Suprapubic skin (tissue), 4 donors: ENCODE measurements at places on chromosomes 2 and 18. TPM values are rescaled to one million over a fixed set of nuclear protein-coding genes. Genes with fewer than 3 reads are reported as not detected.

- no peak for DNase-seq
- no peaks in the 10 kb centered on the region for H3K36me3 ChIP-seq
- H3K27me3 ChIP-seq = no peaks in the 10 kb centered on the region
- no peak overlapping the region for H3K27ac ChIP-seq
These were observed 120.9 kb downstream of the CNTNAP5 start for GRCh38 chr2:124145982-124146381.

GRCh38 chr2:65550246-65550645 lies 117.8 kb upstream of the SPRED2 start:
- DNase-seq = no peak
- no peak overlapping the region for H3K27ac ChIP-seq
- H3K4me1 ChIP-seq = peaks cover 8% of the 10 kb centered on the region
- no peak overlapping the region for H3K4me3 ChIP-seq

CCDC85A gene
- 2.3 TPM for total RNA-seq

DNA sequence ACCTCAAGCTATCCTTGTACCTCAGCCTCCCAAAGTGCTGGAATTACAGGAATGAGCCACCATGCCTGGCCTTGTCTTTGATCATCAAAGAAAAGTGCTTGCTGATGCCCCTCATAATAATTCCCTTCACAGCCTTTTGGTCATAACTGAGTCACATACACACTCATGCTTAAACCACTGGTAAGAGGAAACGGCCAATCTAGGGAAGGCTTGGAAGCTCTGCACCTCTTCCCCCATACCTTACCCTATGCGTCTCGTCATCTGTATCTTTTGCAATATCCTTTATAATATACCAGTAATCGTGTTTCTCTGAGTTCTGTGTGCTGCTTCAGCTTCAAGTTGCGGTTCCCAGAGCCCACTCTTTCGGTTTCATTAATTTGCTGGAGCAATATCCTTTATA lies 4.8 kb upstream of the RNF138 start:
- no peak for DNase-seq
- H3K27me3 ChIP-seq = no peaks in the 10 kb centered on the region
- no peak overlapping the region for H3K4me3 ChIP-seq
- no peak overlapping the region for H3K27ac ChIP-seq
- H3K4me1 ChIP-seq = peaks cover 30% of the 10 kb centered on the region

GRCh38 chr2:152627351-152627957 lies 89.8 kb downstream of the PRPF40A start:
- no peak overlapping the region for H3K27ac ChIP-seq
- peaks cover 30% of the 10 kb centered on the region for H3K36me3 ChIP-seq
- no peaks in the 10 kb centered on the region for H3K4me1 ChIP-seq
- no peak overlapping the region for H3K4me3 ChIP-seq
- no peaks in the 10 kb centered on the region for H3K27me3 ChIP-seq

RAB12 gene
- total RNA-seq = 49.1 TPM

- no peak overlapping the region for H3K4me3 ChIP-seq
- no peaks in the 10 kb centered on the region for H3K27me3 ChIP-seq
- no peak overlapping the region for H3K27ac ChIP-seq
These were observed 53.7 kb downstream of the THUMPD2 start for GRCh38 chr2:39725401-39725800.

ALLC gene
- total RNA-seq = not detected

HOXD13 gene
- total RNA-seq = not detected

DNA sequence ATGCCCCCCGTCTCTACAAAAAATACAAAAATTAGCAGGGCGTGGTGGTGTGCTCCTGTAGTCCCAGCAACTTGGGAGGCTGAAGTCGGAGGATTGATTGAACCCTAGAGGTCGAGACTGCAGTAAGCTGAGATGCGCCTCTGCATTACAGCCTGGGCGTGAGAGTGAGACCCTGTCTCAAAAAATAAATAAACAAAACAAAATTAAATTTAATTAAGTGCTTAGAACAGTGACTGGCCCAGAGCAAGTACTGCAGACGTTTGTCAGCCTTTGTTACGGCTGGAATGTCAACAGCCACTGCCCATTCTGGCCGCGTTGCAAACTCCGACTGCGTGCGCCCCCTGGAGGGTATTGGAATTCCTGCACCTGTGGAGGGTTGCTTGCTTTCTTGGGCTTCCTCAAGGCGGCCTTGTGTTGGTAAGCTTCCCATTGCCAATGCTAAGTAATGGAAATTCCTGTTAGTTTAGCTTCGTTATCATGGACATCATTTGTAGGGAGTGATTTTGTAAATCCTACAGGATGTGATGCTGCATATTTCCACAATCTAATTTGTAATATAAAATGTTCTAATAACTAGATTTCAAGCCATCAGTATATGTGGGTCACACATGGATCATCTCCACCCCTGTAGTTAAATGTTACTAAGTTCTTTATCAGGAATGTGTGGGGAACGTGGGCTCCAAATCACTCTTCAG lies 15.9 kb upstream of the ATP6V1B1 start:
- no peak overlapping the region for H3K4me3 ChIP-seq
- no peaks in the 10 kb centered on the region for H3K4me1 ChIP-seq
- peak; percentile 87 for DNase-seq
- no peaks in the 10 kb centered on the region for H3K36me3 ChIP-seq
- H3K27me3 ChIP-seq = peaks cover 19% of the 10 kb centered on the region

- no peak overlapping the region for H3K4me3 ChIP-seq
- peaks cover 19% of the 10 kb centered on the region for H3K4me1 ChIP-seq
- no peaks in the 10 kb centered on the region for H3K36me3 ChIP-seq
- no peak overlapping the region for H3K27ac ChIP-seq
These were observed 25.3 kb upstream of the LAPTM4A start for GRCh38 chr2:20076757-20077156.

DNA sequence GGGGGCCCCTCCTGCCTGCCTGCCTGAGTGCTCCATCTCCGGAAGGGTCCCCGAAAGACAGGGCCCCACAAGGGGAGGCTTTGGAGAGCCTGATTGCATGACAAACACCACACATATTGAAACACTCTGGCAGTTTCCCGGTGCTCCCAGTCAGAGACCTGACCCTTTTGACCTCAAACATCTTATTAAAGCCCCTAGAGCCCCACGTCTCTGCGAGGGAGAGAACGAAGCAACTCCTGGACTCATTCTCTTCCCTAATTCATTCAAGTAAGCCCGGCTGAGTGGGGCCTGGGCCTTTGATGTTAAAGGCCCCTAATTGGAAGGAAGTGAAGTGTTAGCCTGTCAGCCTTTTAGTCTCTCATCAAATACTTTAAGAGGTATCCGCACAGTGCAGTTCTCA lies 335.6 kb downstream of the CYRIA start:
- no peak overlapping the region for H3K27ac ChIP-seq
- H3K4me3 ChIP-seq = no peak overlapping the region
- H3K36me3 ChIP-seq = no peaks in the 10 kb centered on the region
- H3K4me1 ChIP-seq = no peaks in the 10 kb centered on the region

FRZB gene
- total RNA-seq = 20.3 TPM

DNA sequence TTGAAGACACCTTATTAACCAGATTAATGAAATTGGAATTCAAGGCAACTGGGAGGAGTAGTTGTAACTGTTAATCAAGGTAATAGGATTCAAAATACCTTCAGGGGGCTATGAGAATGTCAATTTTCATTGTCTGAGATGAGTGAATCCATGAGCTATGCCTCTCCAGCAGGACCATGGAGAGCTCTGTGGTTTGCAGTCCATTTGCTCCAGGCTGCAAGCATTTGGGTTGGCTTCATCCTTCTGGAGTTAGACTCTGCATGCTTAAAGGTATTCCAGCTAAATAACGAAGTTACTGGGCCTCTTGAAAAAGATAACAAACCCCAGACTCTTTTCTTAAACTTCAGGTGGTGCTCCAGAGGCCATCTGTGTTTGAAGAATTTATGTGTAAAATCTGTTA lies 207.1 kb upstream of the SLC8A1 start:
- no peak overlapping the region for H3K4me3 ChIP-seq
- H3K4me1 ChIP-seq = peaks cover 4% of the 10 kb centered on the region
- no peaks in the 10 kb centered on the region for H3K27me3 ChIP-seq
- no peak overlapping the region for H3K27ac ChIP-seq
- H3K36me3 ChIP-seq = no peaks in the 10 kb centered on the region

OXER1 gene
- total RNA-seq = 3.9 TPM

GRCh38 chr2:232530626-232531260 lies 4.8 kb downstream of the CHRND start:
- H3K36me3 ChIP-seq = no peaks in the 10 kb centered on the region
- H3K27me3 ChIP-seq = peaks cover 33% of the 10 kb centered on the region
- H3K27ac ChIP-seq = no peak overlapping the region
- H3K4me3 ChIP-seq = no peak overlapping the region

GRCh38 chr2:207996848-207997247 lies 28.5 kb downstream of the PLEKHM3 start:
- H3K27ac ChIP-seq = no peak overlapping the region
- H3K4me3 ChIP-seq = no peak overlapping the region
- peaks cover 22% of the 10 kb centered on the region for H3K36me3 ChIP-seq
- H3K4me1 ChIP-seq = peaks cover 11% of the 10 kb centered on the region
- H3K27me3 ChIP-seq = no peaks in the 10 kb centered on the region
- DNase-seq = no peak

DNA sequence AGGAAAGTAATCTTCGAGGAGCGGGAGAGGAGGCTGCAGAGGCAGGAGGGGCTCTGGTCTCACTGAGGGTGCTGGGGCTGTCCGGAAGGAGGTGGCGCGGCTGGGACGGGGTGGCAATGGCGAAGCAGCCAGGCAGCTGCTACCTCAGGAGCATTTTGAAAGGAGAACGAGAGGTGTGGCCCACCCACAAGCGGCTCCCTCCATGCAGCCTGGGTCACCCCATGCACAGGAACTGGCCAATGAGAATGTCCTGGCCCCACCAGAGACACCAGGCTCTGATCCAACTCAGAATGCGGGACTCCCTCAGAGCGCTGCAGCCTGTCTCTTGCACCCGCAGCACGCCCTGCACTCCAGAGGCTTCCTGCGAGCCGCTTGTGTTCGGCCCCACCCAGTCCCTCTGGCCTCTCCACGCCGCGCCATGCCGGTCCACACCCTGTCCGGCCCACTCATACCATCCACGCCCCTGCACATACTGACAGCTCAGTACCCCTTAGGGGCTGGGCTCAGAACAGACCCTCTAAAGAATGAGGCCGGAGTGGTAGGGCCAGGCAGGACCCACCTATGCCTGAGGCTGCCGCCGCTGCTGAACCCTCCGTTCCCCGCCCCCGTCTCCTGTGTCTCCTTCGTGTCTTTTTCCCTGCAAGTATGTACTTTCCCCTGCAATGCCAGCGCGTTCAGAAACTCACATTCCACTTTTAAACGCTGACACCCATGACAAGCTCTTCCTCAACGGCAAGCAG lies 6.4 kb upstream of the BOK start:
- H3K4me3 ChIP-seq = peak overlapping the region; percentile 27
- no peak for DNase-seq
- no peak overlapping the region for H3K27ac ChIP-seq

- no peaks in the 10 kb centered on the region for H3K36me3 ChIP-seq
- no peak overlapping the region for H3K4me3 ChIP-seq
- no peak for DNase-seq
- H3K4me1 ChIP-seq = peaks cover 80% of the 10 kb centered on the region
- peak overlapping the region; percentile 85 for H3K27ac ChIP-seq
These were observed 22.4 kb upstream of the CD28 start for GRCh38 chr2:203683932-203684556.

DNAH6 gene
- 0.16 TPM for total RNA-seq
